Activated T-cell treated with anti-CD3 and anti-CD28 coated beads, Interleukin-2, amount 50 U/mL, for 24 hours (primary cell): ENCODE measurements at places on chromosomes 11 and 22.

DNA sequence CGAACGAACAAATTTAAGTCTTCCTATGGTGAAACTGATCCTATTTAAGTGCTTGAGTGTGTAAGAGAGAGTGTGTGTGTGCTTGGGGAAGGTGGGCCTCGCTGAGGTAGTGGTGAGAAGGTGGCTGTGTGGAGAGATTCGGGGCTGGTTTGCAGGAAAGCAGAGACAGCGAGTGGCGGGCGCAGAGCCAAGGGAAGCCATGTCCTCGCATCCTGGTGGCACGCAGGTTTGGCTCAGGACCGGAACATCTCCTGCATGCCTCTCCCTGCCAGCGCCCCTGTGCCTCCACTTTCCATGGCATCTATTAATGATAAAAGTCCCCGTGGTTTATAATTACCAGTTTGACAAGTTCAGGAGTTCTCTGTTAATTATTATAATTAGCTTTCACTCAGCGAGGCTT lies 383.1 kb upstream of the CADM1 start:
- no peaks in the 10 kb centered on the region for H3K36me3 ChIP-seq
- H3K27me3 ChIP-seq = peaks cover 3% of the 10 kb centered on the region
- no peak overlapping the region for H3K4me3 ChIP-seq
- DNase-seq = no peak
- H3K4me1 ChIP-seq = no peaks in the 10 kb centered on the region

GRCh38 chr22:36237462-36238372 lies 1.6 kb downstream of the APOL2 start:
- peaks cover 68% of the 10 kb centered on the region for H3K36me3 ChIP-seq
- DNase-seq = peak; percentile 51
- peaks cover 64% of the 10 kb centered on the region for H3K4me1 ChIP-seq
- H3K27ac ChIP-seq = peak overlapping the region; percentile 99
- no peaks in the 10 kb centered on the region for H3K27me3 ChIP-seq

DNA sequence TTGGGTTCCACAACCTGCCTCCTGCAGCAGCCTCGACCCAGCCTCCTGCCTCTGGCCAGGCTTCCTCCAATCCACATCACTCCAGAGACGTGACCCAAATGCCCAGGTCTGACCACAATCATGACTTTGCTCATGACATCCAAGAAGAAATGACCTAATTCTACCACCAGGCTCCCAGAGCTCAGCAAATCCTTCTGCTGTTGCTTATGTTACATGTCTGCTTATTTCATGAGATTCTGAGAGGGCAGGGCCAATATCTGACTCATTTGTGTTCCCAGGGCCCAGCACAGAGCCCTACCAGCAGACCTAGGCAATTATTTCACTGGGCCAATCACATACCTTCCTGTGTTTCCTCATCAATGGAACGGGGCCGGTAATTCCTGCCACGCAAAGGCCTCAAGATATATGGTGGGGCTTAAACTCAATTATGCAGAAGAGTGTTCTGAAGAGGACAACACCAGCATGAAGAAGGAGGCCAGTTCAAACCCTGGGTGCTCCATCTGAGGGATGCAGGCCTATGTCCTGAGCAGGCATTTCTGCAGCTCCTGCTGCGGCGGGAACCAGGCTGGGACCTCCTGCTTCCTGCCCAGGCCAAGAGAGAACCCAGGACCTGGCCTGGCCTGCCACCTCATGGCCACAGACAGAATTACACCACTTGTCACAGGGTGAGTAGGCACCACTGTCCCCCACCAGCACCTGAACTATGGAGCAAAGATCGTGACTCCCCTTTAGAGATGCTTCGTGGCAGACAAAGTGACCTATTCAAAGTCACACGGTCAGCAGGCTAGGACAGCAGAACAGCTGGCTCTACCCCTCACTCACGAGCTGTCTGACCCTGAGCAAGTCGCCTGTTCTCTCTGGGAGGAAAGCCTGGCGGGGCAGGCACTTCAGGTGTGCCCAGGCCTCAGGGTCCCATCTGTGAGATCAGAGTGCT lies 5.9 kb downstream of the CENPM start:
- H3K27me3 ChIP-seq = no peaks in the 10 kb centered on the region
- peaks cover 98% of the 10 kb centered on the region for H3K36me3 ChIP-seq
- peaks cover 70% of the 10 kb centered on the region for H3K4me1 ChIP-seq
- H3K4me3 ChIP-seq = peak overlapping the region; percentile 79

DNA sequence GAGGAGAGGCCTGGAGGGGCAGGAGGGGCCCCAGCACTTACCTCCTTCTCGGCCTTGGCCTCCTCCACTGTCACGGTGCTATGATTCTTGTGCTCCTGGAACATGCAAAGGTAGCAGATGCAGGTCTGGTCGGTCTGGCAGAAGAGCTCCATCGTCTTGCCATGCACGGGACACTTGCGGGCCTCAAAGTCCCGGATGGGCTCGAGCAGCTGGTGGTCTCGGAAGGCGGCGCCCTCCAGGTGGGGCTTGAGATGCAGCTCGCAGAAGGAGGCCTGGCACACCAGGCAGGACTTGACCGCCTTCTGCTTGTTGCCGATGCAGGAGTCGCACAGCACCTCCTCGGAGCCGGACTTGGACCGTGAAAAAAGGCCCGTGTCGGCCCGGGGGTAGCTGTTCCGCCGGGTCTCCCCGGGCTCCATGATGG lies 714 bp downstream of the TRIM29 start:
- no peak overlapping the region for H3K4me3 ChIP-seq
- H3K4me1 ChIP-seq = no peaks in the 10 kb centered on the region
- H3K27me3 ChIP-seq = peaks cover 5% of the 10 kb centered on the region
- H3K36me3 ChIP-seq = no peaks in the 10 kb centered on the region
- DNase-seq = peak; percentile 5
- no peak overlapping the region for H3K27ac ChIP-seq

GRCh38 chr22:22720724-22721261 lies 76.4 kb downstream of the GGTLC2 start:
- H3K4me1 ChIP-seq = peaks cover 36% of the 10 kb centered on the region
- H3K27ac ChIP-seq = no peak overlapping the region
- H3K27me3 ChIP-seq = no peaks in the 10 kb centered on the region
- H3K4me3 ChIP-seq = no peak overlapping the region

DNA sequence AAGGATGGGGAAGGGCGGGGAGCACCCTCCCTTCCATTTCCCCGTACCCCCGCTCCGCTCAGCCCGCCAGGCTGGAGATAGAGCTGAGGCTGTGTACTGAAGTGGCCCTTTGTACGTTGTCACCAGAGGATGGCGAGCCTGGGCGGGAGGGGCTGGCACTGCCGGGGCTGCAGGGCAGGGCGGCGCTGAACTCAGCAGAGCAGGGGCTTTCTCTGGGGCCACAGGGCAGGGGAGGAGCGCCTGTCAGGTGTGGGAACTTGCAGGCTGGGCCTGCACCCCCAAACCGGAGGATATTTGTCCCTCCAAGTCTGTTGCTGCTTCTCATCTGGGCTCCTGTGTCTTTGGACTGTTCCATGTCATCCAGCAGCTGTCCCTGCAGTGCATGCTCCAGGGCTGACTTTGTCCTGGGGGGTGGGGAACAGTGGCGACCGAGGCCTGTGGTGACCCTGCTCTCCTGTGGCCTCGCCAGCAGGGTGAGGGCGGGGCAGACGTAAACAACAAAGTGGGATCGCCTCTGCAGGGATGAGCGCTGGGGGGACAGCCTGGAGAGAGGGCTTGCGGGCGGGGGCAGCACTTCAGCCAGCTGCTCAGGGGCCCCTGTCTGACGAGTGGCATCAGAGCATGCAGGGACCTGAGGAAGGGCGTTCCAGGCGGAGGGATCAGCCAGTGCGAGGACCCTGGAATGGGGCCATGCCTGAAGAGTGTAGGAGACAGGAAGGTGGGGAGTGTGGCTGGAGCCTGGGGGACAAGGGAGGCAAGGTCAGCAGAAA lies 13.1 kb downstream of the MGAT3 start:
- H3K27me3 ChIP-seq = no peaks in the 10 kb centered on the region
- H3K36me3 ChIP-seq = no peaks in the 10 kb centered on the region
- H3K27ac ChIP-seq = no peak overlapping the region
- H3K4me1 ChIP-seq = peaks cover 16% of the 10 kb centered on the region
- no peak overlapping the region for H3K4me3 ChIP-seq

DNA sequence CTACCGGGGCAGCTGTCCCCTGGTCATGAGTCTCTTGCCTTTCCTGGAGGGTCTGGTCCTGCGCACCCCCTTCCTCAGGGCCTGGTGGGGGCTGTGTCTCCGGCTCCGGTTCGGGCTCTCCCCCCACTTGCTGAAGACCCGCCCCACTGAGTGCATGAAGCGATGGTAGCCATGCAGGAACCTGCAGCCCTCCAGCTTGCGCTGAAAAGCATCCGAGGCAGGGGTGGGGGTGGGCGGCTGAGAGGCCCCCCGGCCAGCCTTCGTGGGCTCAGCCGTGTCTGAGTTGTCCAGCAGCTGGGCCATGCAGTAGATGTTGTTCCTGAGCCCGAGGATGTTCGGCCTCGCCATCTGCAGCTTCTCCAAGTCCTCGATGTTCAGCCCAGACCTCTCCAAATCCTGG lies 2.8 kb downstream of the OSM start:
- no peak overlapping the region for H3K27ac ChIP-seq
- peak overlapping the region; percentile 94 for H3K4me3 ChIP-seq
- peaks cover 66% of the 10 kb centered on the region for H3K36me3 ChIP-seq
- no peaks in the 10 kb centered on the region for H3K27me3 ChIP-seq
- H3K4me1 ChIP-seq = peaks cover 55% of the 10 kb centered on the region

GRCh38 chr11:64755681-64756361 lies 4.0 kb downstream of the PYGM start:
- no peaks in the 10 kb centered on the region for H3K27me3 ChIP-seq
- no peak overlapping the region for H3K4me3 ChIP-seq
- H3K27ac ChIP-seq = peak overlapping the region; percentile 22
- peaks cover 38% of the 10 kb centered on the region for H3K36me3 ChIP-seq

GRCh38 chr22:19122752-19123492 lies 710 bp upstream of the DGCR2 start:
- peak overlapping the region; percentile 84 for H3K27ac ChIP-seq
- peak overlapping the region; percentile 79 for H3K4me3 ChIP-seq
- DNase-seq = no peak
- peaks cover 21% of the 10 kb centered on the region for H3K36me3 ChIP-seq
- no peaks in the 10 kb centered on the region for H3K27me3 ChIP-seq

DNA sequence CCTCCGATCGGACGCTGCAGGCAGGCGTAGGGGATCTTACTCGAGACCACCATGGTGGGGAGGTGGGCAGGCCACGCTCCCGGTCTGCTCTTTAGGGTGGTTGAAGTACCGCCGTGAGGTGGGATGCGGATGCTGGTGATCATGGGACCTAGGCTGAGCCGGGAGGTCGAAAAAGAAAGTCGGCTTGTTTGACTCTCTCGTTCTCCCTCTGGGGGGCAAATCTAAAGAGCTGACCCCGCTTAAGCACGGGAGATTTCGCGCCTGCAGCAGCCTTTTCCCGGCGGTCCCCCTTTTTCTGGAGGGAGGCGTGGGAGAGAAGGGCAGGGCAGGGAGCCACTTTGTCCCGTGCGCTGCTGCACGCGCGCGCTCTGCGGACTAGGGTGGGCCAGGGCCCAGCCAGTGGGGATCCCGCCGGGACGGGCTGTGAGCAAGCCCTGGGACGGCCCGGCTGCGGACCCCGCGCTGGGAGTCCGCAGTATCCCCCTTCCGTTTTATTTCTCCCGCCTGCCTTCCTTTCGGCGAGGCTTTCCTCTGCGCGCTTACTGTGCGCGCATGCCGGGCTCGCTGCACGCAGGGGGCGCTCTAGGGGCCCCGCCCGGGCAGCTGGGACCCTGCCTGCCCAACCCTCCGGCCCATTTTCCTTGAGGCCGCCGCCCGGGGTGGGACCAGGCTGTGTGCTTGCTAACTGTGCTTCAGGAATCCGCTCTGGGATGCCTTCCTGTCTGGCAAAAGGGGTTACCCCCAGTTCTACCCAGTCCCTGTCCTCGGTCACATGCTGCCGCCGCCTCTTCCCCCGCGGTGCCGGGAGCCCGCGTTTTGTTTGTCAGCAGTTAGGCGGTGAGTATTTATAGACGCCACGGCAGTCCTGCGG lies 81.0 kb downstream of the PRR5L start:
- H3K27ac ChIP-seq = peak overlapping the region; percentile 80
- peaks cover 22% of the 10 kb centered on the region for H3K36me3 ChIP-seq
- peaks cover 40% of the 10 kb centered on the region for H3K4me1 ChIP-seq
- peaks cover 85% of the 10 kb centered on the region for H3K27me3 ChIP-seq
- DNase-seq = peak; percentile 74
- H3K4me3 ChIP-seq = peak overlapping the region; percentile 88

DNA sequence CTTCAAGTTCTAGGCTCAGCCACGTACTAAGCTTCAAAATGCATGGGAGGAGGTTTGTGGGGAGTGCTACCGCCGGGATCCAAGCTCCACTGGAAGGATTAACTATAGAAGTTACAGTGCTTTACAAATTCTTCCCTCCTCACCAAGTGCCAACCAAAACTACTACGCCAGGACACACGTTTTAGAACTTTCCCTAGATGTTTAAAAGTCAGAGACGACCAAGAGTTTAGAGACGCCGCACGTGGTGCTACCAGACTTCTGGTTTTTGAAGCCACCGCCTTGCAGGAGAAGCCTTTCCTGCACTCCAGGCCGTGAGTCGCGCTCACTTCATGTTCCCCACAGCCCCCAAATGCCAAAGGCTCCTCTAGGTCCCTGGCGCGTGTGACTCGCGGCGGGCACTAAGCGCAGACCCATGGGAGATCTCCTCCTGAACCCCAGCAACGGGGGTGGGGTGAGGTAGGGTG lies 734 bp downstream of the SNU13 start:
- DNase-seq = peak; percentile 58
- H3K4me1 ChIP-seq = peaks cover 37% of the 10 kb centered on the region
- no peaks in the 10 kb centered on the region for H3K27me3 ChIP-seq
- peak overlapping the region; percentile 95 for H3K4me3 ChIP-seq
- H3K36me3 ChIP-seq = peaks cover 38% of the 10 kb centered on the region

- H3K27ac ChIP-seq = peak overlapping the region; percentile 86
- peaks cover 41% of the 10 kb centered on the region for H3K4me1 ChIP-seq
- peaks cover 80% of the 10 kb centered on the region for H3K36me3 ChIP-seq
These were observed 450 bp downstream of the MAP4K2 start for GRCh38 chr11:64802370-64803157.

GRCh38 chr11:41309716-41310115 lies 149.7 kb downstream of the LRRC4C start:
- no peaks in the 10 kb centered on the region for H3K4me1 ChIP-seq
- H3K4me3 ChIP-seq = no peak overlapping the region
- H3K27ac ChIP-seq = no peak overlapping the region
- H3K27me3 ChIP-seq = no peaks in the 10 kb centered on the region

GRCh38 chr11:118998388-118998717 lies 415 bp downstream of the CENATAC start:
- peak overlapping the region; percentile 96 for H3K27ac ChIP-seq
- H3K27me3 ChIP-seq = no peaks in the 10 kb centered on the region
- peaks cover 40% of the 10 kb centered on the region for H3K4me1 ChIP-seq

- H3K36me3 ChIP-seq = peaks cover 61% of the 10 kb centered on the region
- DNase-seq = no peak
- peaks cover 35% of the 10 kb centered on the region for H3K4me1 ChIP-seq
- H3K4me3 ChIP-seq = no peak within 1 kb of the TSS
- no peak within 1 kb of the TSS for H3K27ac ChIP-seq
These were observed at the start of gene C11orf42 for GRCh38 chr11:6205366-6205765. Gene C11orf42 (plus strand): TSS chr11:6205557. CDS start chr11:6205616, 59 bp downstream.

GRCh38 chr22:48703265-48703941 lies 1124.3 kb downstream of the BRD1 start:
- peaks cover 3% of the 10 kb centered on the region for H3K27me3 ChIP-seq
- DNase-seq = no peak
- no peak overlapping the region for H3K4me3 ChIP-seq
- no peaks in the 10 kb centered on the region for H3K36me3 ChIP-seq

DNA sequence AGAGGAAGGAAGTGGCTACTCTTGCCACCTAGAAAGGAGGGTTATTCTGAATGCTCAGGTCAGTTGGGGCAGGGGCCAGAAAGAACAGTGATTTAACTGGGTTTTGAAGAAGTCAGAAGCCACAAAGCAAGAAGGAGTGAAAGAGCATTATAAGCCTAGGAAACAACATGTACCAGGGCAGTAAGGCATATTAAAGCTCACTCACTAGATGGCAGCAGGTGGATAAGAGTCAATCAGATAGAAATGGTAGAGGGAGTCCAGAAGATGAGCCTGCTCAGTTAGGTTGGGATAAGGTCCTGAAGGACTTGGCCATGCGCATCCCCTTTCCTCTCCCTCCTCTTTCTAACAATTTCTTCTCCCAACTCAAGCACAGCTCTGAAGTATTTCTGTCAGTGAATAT lies 22.0 kb upstream of the PATE1 start:
- no peaks in the 10 kb centered on the region for H3K4me1 ChIP-seq
- DNase-seq = no peak
- H3K4me3 ChIP-seq = no peak overlapping the region
- H3K27me3 ChIP-seq = peaks cover 23% of the 10 kb centered on the region
